ENCODE measurements at places on chromosomes 2 and 18.

DNA sequence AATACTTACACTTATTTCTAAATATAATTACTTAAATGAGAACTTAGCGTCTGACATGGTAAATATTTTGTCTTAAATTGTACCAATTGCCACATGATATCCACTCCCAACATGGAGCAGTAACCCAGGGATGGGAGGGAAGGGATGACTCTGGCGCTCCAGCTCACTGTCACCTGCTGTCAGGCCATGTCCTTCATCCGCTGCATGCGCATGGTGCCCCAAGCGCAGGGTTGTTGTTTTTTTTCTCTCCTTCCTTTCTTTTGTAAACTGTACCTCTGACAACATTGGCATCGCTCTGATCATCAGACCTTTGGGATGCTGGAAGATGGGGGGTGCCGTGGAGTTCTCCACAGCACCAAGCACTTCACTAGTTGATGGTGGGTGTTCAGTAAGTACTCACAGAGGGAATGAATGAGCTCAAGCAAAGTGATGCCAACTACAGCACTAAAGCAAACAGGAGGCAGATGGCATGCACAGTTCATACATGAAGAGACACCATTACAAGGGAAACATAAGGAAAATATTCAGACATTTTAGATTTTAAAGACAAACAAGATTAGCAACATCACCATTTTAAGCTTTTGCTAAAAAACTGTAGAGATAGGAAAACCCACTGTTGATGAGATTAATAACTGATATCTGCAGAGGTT, 247.8 kb downstream of the GBX2 start:
- no peak for DNase-seq

DNA sequence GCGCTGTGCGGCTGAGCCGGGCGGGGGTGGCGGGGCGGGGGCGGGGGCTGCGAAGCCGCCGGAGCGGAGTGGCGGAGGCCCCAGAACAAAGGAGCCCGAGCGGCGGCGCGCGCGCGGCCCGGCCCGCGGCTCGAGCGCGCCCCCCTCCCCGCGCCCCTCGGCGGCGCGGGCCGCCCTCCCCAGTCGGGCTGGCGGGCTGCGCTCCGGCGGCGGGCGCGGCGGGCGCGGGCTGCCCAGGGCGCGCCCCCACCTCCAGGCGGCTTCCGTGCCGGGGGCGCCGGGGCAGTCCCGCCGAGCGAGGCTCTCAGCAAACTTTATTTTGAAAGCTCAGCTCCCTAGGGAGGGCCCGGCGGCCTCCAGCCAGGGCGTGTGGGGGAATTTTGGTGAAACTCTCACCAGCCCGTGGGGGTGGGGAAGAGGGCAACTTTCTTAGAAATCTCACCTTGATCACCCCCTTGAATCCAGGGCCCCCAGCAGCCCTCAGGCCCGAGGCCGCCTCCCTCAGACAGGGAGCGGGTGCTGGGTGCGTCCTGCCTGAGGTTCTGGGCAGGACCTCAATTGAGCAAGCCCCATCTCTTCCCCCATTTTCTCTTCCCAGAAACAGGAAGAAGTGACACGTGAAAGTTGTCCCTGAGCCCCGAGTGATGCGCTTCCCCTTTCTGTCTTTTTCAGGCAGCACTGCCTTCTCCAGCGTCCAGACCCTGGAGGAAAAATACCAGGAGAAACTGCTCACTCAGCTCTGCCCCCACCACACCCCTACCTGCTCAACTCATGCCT, 786 bp downstream of the TET3 start:
- peak; percentile 39 for DNase-seq

DNA sequence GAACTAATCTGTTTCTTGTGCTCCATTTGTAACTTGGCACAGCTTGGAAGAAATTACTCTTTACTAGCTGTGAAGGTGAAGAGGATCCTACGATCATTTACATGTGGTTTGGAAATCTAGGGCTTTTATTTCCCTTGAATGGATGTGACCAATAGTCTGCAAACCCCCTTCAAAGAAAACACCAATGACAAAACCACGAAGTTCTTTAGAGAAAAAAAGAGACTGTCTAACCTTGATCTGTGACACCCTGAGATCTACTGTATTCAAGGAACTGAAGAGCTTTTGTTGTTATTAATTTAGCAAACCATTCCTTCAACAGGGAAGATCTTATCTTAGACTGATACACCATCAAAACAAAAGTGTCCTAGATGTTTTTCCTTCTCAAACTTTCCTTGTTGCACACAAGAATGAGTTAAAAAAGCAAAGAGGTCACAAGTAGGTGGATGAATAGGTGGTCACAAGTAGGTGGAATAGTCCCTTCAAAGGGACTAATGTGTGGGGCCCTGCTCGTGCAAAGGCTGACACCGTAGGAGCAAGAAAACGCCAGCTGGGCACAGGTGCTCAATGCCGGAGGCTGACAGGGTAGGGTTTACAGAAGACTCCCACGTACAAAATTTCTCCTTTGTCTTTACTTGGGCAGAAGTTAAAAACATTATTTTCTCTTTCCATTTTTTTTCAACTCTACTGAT, 95.6 kb upstream of the ITGB6 start:
- DNase-seq = no peak

- peak; percentile 83 for DNase-seq
Observed at GRCh38 chr2:69946351-69947324, 14.8 kb downstream of the ASPRV1 start.

DNA sequence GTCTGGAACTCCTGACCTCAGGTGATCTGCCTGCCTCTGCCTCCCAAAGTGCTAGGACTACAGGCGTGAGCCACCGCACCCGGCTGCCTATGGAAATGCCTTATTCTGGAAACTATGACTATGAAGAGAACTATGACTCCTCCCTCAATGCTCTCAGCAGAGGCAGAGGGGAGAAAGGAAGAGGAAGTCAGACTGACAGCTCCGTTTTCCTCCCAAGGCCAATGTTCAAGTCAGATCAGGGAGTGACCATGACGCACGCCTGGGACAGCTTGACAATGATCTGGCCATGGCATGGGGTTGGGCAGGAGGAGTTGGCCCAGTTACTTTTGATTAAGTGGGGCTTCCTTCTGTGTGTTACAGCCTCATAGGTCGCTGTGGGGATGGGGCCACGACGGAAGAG, 44.3 kb upstream of the MRPL33 start:
- no peak for DNase-seq

GRCh38 chr2:202165945-202166344, 72.5 kb downstream of the SUMO1 start:
- DNase-seq = peak; percentile 22
